ENCODE measurements at places on chromosomes 11 and 22.

DNA sequence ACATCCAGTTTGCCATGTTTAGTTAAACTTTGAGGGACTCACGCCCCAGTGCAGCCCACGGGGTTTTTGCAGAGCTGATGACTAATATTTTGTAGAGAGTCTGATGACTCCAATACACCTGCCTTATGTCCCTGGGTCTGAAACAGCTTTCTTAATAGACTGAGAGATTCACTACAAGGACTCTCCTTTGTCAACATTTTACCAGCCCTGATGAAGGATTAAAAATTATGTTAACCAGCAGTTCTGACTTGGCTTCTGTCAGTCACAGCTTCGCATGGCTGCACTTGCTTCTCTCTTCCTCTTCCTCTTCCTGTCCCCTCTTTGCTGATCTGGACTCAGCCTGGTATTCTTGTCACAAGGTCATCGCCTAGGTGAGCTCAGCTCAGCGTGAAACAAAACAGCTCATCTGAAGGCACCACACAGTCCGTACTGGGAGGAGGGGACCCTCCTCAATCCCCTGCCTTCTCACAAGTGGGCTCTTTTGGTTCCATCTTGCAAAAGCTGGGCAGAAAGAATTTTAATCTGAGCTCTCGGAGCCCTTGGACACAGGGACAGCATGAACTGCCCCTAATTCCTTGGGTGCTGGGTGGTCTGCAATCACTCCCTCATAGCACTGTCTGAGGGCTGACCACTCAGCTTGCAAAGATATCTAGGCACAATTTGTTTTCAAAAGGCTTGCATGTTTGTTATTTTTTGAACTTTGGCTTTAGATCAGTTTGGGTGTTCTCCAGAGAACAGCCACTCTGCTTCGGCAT lies 38.1 kb upstream of the POU2AF1 start:
- no peak for DNase-seq

- no peak for DNase-seq
These were observed 2.5 kb upstream of the DERL3 start for GRCh38 chr22:23841292-23841691.

- no peak for DNase-seq
These were observed 7.9 kb downstream of the MUC5B start for GRCh38 chr11:1230456-1231395.

GRCh38 chr22:44979154-44979553 lies 30.7 kb downstream of the PHF21B start:
- DNase-seq, result no peak

DNA sequence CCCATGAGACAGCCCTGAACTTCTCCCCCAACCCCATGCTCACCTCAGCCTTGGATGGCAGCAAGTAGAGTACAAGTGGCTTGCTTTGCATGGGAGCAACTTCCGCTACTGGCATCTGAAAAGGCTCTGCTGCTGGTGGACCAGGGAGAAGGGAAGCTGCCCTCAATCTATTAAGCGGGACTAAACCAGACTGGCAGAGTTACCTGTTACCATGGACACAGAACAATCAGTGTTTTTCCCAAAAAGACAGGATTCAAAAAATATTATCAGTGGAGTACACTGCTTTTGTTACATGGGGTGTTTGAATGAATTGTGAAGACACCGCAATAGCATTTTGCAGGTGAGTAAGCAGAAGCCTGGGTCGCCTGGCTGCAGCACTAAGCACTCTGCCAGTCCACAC lies 631.4 kb upstream of the B3GAT1 start:
- DNase-seq, result no peak

DNA sequence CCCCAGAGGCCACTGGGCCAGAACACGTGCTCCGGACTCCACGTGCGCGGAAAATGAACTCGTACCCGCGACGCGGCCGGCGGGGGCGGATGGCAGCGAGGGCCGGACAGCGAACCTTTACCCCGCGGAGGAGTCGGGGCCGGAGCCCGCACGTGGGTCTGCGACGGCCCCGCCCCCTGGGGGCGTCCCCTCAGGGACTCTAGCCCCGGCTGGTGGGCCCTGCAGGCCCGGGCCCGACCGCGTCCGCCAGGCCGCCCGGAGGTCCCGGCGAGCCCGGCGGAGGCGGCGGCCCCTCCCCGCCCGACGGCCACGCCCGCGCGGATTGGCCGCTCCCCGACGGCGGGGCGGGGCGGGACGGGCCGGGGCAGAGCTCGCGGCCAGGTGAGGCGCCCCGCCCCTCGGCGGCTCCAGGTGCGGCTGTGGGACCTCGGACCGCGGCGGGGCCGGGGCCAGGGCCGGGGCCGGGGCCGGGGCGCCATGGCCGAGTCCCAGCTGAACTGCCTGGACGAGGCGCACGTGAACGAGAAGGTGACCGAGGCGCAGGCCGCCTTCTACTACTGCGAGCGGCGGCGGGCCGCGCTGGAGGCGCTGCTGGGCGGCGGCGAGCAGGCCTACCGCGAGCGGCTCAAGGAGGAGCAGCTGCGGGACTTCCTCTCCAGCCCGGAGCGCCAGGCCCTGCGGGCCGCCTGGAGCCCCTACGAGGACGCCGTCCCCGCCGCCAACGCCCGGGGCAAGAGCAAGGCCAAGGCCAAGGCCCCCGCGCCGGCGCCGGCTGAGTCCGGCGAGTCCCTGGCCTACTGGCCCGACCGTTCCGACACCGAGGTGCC lies at the start of gene FAM83F:
Gene FAM83F (plus strand): TSS at position 389 of the 827 bp plus-strand sequence. CDS start 89 bp downstream, at position 478.
- peak; percentile 58 for DNase-seq

DNA sequence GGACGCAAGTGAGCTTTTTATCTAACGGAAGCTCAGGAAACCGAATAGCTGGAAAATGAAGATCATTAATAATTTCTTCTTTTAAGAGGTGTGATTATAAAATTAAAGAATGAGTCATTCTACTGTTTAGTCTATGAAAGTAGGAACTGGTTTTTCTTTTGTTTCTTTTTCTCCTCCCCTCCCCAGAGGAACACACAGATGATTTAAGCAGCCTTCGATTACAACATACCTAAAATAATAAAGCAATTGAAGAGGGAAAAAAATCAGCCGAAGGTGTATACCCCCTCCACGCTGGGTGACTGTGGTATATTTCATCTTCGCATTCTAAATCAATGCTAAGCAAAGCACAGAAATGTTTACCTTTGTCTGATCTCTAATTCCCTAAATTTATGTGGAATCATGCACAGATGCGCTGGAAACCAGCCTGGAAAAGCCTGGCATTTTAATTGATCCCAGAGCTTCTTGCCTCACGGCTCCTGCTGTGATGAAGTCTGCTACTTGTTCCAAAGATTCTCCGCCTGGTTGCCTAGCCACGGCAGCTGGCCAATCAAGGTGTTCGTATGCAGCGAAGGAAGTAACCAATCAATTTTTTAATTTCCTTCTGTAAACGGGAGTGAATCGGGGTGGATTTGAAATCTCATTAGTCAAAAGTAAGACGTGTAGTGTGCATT lies 133.9 kb downstream of the FANCF start:
- no peak for DNase-seq

- peak; percentile 27 for DNase-seq
These were observed 20.4 kb upstream of the EHF start for GRCh38 chr11:34600339-34601084.

GRCh38 chr11:86040919-86041850 lies 27.7 kb downstream of the PICALM start:
- no peak for DNase-seq

DNA sequence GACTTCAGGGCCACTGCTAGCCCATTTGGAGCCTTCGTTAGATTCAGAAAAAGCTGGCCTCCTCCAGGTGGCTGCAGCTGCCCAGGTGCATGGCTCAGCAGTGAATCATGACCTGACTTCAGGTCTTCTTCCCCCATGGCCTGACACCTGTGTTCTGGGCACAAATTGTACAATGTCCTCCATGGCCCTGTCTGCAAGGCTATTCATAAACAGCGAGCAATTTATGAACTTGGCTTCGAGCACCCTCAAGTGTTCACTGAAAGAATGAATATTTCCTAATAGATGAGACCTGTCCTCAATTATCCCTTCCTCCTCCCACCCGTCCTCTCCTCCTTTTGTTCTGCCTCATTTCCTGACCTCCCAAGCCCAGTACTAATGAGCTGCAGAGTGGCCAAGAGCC lies 12.2 kb upstream of the VPS37C start:
- no peak for DNase-seq

GRCh38 chr11:134442246-134442645 lies 30.2 kb upstream of the B3GAT1 start:
- no peak for DNase-seq

GRCh38 chr11:86737737-86738136 lies 62.6 kb upstream of the PRSS23 start:
- no peak for DNase-seq

- DNase-seq, result no peak
These were observed 14.4 kb upstream of the APOL4 start for GRCh38 chr22:36215981-36216380.

DNA sequence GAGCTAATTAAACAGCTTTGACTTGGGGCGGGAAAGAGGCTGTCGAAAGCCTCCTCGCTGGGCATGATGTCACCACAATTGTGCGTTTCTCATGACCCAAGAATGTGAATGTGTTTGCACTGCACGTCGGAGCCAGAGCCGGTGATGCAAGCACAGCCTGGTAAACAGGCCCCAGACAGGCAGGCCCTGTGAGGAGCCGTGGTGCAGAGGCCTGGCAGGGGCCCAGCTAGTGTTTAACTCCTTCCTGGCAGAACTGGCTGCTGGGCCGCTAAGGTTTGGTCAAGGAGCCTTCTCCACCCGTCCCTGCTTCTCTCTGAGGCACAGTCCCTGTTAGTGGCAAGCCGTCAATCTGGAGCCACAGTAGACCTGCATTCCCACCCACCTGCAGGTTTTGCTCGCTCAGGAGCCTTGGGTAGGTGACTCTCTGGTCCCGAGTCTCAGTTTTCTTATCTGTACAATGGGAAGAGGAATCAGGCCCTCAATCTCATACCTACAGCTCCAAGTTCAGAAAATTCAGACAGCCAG lies 25.4 kb upstream of the SMTN start:
- DNase-seq, result peak; percentile 63

DNA sequence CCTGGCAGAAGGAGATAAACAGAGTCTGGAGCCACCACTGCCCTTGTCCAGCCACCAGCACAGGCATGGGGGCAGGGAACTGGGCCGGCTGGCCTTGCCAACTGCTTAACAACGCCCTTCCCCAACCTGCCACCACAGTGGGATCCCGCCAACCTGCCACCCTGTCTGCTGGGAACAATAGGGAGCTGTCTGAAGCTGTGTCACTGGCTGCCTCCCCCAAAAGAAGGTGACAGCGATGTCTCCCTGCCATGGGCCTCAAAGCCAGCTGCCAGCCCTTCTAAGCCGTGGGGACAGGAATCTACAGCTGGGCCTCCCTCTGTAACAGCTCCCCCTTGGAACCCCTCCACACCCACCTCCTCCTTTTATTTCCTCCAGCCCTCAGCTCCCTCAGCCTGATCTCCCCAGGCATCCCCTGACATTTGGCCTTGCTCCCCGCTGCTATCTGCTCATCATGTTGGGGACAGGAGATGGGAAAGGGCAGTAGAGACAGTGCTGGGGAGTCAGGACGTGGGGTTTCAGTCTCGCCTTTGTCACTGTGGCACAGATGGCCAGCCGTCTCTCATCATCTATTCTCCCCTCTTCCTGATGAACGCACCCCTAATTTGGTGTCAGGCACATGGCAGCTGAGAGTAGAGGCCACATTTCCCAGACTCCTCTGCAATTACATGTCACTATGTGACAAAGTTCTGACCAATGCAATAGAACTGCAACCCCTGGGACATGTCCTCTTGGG lies 51.3 kb upstream of the PRDM11 start:
- no peak for DNase-seq

DNA sequence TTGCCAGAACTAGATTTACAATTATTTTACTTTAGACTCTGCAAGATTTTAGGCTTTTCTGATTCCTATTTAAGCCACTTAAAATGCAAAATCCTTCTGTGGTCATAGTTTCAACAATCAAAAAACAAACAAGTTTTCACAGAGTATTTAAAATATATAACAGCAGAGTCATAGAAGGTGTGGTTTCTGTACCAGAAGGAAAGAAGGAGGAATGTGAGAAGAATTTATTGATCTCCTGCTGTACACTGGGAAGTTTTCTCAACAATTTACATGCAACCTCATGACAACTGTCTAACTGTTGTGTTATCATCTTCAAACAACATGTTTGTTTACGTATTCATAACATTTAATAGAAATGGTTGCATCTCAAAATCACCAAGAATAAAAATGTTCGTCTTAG lies 102.3 kb upstream of the CEP126 start:
- DNase-seq, result no peak

- no peak for DNase-seq
These were observed 43.1 kb upstream of the TRIM77 start for GRCh38 chr11:89667001-89667400.

- DNase-seq, result no peak
These were observed 91.1 kb upstream of the CLPB start for GRCh38 chr11:72525466-72525865.

DNA sequence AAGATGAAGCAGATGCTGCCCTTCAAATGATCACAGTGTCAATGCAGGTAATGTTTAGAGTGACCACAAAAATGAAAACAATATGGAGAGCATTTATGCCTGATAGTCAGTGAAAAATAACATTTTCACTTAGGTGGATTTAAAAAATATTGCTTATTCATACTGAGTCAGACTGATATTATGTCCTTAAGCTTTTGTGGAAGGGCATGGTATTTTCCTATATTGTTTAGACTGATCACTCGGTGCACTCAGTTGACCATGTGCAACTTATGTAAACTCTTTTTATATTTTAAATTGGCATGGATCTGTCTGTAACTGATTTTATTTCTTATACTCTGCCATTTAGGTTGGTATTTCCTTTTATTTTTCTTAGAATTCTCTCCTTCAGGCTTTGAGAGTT lies 106.6 kb downstream of the DYNC2H1 start:
- no peak for DNase-seq

DNA sequence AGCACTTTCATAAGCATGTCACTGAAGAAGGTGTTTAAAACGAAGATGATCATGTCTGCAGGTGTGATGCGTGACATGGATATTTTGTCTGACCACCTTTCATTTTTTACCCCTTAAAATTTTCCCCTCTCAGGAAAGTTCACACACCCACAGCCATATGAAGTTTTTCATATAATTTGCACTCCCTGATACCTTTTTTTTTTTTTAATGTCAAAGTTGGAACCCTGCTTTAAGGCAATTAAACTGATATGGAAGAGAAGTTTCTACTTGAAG lies 104.6 kb downstream of the ATXN10 start:
- DNase-seq, result no peak

DNA sequence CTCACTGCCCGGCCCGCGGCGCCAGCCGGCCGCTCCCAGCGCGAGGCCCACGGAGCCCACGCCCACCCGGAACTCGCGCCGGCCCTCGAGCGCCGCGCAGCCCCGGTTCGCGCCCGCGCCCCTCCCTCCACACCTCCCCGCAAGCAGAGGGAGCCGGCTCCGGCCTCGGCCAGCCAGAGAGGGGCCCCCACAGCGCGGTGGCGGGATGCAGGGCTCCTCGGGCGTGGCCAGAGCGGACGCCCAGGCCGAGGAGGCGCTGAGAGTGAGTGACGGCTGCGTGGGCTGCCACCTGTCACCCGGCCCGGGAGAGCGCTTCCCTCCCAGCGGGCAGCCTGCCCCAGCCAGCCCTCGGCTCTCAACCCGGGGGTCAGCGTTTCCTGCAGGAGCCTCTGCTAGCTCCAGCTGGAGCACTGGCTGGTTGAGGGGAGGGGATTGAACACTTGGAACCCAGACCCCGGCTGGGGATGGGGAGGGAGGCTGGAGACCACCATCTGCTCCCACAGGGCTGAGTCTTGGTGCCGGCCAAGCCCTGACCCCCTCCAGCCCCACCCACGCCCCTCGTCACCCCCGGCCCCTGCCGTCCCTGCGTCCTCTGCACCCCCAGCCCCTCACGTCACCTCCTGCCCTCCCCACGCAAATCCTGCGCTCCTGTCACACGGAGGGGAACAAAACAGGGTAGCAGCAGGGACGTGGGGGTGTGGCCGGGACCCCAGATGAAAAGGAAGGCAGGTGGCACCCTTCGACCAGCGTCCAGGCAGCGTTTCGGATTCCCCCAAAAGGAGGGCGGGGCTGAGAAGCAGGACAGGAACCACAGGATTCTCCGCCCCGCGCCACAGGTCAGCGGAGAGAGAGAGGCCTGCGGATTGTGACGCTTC lies 157.0 kb downstream of the BRD1 start:
- DNase-seq, result no peak

All from progenitor cell of endocrine pancreas (in vitro differentiated cells).